ENCODE measurements at places on chromosomes 3 and 15.

DNA sequence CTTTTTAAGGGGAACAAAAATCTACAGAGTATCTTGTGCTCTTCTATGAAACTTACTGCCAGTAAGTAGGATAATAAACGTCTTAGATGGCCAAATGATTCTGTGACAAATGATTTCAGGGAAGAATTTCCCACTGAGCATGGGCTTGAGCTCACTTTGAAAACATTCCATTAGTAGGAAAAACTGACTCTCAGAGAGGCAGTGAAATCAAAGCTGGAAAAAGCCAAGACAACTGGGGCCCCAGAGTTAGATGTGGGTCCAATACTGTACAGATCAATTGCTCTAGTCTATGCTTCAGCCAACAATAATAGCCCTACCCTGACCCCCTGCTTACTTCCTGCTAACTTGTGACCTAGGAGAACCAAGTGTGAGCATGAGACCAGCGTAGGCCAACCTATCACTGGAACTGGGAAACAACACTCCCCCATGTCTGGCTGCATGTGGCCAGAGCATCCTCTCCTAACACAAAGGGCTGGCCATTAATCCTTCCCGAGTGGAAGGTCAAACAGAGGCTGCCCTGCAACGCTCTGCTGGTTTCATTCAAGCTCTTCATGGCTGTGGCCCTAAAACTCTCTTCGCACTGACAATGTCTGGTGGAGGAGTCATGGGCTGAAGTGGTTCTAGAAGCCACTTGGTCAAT is 68.8 kb downstream of the FOXB1 start:
- DNase-seq, result no peak

DNA sequence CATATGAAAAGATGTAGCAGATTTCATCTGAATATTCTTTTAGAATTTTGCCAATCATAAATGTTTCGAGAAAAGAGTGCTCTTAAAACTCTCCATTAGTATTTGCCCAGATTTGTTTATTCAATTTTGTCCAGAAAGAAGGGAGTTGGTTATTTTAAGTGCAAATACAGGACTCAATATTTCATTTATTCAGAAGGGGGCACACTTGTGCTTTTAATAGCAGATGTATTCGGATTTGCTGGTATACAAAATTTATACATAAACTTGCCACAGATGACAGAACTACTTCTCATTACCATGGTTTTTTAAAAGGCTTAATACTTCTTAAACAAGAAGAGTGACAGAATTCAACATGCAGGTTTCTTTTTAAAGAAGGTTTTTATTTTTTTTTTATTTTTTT is 69.8 kb upstream of the GRM7 start:
- no peak for DNase-seq

GRCh38 chr15:77563623-77564156 is 69.0 kb downstream of the LINGO1 start:
- no peak for DNase-seq

DNA sequence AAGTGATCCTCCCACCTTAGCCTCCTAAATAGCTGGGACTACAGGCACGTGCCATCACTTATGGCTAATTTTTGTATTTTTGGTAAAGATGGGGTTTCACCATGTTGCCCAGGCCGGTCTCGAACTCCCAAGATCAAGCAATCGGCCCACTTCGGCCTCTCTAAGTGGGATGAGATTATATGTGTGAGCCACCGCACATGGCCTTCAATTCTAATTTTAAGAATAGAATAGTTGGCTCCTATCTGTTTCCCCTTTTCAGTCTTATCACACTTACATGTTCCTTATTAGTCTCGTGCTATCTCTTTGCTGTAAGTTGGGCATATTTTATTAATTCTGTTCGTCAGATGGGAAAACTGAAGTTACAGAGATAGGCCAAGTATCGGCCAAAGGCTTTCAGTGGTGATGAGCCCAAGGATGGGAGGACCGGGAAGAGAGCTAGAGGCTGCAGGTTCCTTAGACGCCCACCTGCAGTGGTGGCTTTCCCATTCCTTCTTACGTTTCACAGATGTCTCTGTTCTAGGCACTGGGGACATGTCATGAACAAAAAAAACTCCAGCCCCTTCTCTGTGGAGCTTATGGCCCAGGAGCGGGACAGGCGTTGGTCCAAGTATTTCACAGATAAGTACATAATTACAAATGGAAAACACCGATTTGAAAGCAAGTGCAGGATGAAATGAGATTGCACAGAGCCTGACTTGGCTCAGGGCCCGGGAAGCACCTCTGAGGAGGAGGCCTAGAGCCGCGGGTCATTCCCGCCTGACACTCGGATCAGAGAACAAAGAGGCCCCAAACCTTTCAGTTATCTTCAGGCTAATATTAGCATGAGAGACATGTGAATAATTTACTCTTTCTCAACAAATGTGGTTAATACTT is 91.1 kb upstream of the KLF13 start:
- DNase-seq, result no peak

GRCh38 chr15:95857124-95857757 is 473.3 kb upstream of the NR2F2 start:
- no peak for DNase-seq

DNA sequence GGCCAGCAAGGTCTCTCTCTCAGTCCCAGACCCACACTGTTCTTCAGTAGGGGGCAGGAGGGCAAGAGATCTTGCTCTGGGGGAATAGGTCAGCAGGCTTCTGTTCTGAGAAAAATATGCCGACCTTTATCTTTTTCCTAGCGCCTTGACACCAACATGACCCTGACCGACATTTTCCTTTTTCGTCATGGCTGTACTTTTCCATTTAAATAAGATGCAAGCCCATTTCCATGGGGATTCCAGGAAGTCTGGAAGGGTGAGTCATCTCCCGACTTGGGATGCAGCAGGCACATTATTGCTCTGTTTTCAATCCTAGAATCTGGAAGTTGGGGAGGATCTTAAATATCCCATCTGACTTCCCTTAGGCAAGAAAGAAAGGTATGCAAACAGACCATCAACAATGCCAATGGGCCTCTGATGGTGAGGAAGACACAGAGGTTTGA is 261.5 kb upstream of the LRTM1 start:
- DNase-seq, result no peak

DNA sequence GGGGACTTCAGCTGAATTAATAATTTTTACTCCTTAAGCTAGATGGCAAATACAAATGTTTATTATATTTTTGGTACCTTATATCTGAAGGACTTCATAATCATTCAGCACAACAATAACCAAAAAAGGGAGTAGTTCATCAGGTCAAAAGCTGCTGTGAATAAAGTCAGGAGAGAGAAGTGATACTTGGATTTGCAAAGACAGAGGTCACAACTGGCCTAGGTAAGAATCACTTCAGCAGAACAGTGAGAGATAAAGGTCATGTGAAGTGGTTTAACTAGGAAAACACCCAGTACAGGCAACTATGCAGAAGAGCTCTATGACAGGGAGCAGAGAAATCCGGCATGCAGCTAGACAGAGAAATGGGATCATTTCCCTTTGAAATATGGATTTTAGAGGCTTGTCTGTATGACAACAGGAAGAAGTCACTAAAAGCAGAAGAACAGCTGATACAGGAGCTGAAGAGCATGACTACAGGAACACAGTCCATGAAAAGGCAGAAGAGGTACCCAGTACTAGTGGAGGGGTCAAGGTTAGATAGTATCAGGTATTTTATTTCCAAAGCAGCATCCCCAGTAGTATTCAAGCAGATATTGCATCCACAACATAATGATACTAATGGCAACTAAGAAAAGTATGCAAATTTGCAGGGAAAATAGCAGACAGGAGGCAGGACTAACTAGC is 25.7 kb downstream of the ZMAT3 start:
- DNase-seq, result no peak

DNA sequence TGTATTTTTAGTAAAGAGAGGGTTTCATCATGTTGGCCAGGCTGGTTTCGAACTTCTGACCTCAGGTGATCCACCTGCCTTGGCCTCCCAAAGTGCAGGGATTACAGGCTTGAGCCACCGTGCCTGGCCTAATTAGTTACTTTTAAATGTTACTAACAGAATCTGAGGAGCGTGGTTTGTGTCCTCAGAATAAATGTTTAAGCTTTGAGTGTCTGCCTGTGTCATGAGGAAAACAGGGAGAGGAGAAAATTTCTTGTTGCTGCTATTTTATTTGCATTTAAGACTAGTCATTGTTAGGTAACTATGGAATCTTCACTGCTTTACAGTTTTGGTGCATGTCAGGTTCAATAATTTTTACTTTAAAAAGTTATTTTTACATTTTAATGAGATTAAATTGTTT is 68.8 kb downstream of the TCF12 start:
- DNase-seq, result no peak

DNA sequence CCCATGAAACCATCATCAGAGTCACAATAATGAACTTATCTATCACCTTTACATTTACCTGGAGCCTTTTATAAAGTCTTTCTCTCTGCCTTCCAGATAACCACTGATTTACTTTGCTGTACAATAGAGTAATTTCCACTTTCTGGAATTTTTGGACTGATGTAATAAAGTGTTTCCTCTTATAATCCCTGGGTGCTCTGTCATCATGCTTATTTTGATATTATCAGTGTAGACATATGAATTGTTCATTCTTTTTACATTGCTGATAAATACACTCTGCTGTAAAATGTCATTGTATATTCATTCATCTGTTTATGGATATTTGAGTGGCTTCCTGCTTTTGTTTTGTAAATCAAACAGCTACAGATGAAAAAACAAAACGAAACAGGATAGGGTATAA is 27.0 kb upstream of the IREB2 start:
- no peak for DNase-seq

GRCh38 chr15:76976572-76977270 is 18.2 kb upstream of the PSTPIP1 start:
- no peak for DNase-seq

- no peak for DNase-seq
These were observed 75.8 kb upstream of the LEKR1 start for GRCh38 chr3:156750191-156750873.

DNA sequence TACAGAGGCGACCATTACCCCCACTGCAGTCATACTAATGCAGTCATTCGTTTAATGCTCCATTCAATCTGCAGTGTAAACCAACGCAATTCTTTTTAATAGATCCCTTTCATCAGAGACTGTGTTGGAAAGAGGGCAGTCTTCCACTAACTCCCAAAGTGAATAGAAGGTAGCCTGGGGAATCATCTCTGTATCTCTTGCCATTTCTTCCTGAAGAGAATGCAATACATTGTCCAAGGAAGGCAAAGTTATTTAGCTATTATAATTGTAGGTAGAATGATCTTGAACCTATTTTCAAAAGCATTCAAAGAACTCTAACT is 1.3 kb upstream of the SLITRK3 start:
- no peak for DNase-seq

GRCh38 chr15:39616731-39617455 is 36.0 kb downstream of the THBS1 start:
- DNase-seq, result no peak

DNA sequence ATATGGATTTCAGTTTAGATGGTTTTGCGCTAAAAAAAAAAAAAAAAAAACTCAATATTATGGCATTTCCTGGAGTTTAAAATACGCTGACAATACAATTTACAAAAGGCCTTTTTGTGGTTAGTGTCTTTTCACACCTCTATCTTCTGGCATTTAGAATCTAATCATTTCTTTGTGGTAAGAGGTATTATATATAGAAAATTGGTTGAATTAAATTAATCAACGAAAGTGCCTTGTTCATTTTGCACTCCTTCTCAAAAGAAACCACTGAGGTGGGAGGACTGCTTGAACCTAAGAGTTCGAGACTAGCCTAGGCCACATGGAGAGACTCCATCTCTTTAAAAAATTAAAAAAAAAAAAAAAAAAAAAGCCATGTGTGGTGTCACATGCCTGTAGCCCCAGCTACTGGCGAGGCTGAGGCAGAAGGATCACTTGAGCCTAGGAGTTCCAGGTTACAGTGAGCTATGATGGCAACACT is 90.0 kb upstream of the ICE2 start:
- DNase-seq, result no peak

DNA sequence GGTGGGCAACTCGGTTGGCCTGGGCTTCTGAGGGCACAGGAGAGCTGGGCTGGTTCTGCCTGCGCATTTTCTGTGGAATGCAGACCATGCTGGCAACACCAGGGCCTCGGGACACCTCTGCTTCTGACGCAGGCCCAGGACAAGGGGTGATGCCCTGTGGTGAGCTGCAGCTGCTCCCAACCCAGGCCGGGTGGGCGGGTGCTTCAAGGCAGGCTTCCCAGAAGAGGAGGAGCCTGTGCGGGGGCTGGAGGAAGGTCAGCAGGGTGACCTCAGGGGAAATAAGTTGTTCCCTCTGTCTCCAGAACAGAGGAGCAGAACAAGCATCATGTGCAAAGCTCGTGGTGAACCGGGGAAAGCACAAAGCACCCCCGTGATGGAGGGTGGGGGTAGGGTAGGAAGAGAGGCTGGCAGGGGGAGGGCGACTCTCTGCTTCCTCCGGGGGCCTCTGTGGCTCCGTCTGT is 11.0 kb upstream of the PLXNA1 start:
- DNase-seq, result no peak

DNA sequence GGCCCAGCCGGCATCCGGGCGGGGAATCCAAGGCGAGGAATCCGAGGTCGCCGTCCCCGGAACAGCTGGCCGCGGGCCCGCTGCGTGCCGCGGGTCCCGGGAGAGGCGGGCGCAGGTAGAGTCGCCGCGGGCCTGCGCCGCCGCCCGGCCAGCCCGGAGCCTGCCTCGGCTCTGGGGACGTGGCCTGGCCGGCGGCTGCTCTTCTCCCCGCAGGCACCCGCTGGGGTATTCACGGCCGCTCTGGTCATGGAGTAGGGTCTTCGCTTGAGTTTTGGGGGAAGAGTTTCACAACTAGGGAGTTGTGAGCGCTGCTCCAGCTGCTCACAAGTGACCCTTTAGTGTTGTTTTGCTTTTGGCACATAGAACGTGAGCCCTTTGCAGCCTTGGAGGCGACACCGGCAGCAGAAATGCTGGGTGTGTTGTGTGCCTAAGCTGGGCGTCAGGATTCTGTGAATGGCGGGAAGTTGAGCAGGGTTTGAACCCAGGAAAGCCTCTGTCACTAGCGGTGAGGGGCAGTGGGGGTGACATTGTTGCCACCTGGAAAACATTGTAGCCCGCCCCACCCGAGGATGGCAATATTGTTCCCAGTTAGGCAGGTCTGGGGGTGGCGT is 4.0 kb downstream of the TRIM71 start:
- DNase-seq, result no peak

- DNase-seq, result no peak
These were observed 55.9 kb upstream of the PLCL2 start for GRCh38 chr3:16828815-16829214.

- no peak for DNase-seq
These were observed 26.0 kb downstream of the PPCDC start for GRCh38 chr15:75049392-75049791.

DNA sequence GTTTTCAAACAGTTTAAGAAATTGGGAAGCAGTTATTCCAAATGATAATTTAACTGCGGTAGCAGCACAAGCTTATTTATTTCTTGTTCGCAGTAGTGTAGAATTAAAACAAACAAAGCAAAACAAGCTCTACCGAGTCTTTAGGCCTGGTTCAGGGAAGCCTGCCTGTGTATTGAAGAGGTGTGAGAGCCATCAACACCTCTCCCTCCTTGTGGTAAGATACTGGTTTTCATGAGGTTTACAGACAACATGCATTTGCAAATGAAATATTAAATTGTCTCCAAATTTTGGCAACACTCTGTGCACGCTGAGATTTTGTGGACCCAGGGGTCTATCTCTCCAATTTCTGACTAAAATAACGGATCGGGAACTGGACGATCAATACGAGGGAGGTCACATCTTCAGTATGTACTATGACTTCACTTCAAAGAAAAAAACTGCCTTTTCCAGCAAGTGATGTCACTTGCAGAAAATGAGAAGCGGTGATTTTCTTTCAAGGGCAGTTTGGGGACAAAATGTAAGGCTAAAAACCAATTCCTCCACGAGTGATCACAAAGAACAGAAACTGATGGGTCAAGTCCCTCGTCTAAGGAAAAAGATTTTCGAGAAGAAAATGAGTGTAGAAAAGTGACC is 721 bp downstream of the ATR start:
- no peak for DNase-seq
